Testis (tissue), 5 donors: ENCODE measurements at places on chromosomes 7 and 10. TPM values are rescaled to one million over a fixed set of nuclear protein-coding genes. Genes with fewer than 3 reads are reported as not detected.

The CALML3 gene
- total RNA-seq, result 0.63 TPM

GRCh38 chr10:79413196-79413595, 32.2 kb downstream of the ZCCHC24 start:
- DNase-seq, result no peak

- DNase-seq, result no peak
These were observed 194.2 kb upstream of the SVIL start for GRCh38 chr10:29828956-29829355.

GRCh38 chr7:151440799-151441445, 981 bp upstream of the CRYGN start:
- DNase-seq, result no peak
